Muscle of back (tissue), 13 donors: ENCODE measurements at places on chromosomes 16 and 17.

DNA sequence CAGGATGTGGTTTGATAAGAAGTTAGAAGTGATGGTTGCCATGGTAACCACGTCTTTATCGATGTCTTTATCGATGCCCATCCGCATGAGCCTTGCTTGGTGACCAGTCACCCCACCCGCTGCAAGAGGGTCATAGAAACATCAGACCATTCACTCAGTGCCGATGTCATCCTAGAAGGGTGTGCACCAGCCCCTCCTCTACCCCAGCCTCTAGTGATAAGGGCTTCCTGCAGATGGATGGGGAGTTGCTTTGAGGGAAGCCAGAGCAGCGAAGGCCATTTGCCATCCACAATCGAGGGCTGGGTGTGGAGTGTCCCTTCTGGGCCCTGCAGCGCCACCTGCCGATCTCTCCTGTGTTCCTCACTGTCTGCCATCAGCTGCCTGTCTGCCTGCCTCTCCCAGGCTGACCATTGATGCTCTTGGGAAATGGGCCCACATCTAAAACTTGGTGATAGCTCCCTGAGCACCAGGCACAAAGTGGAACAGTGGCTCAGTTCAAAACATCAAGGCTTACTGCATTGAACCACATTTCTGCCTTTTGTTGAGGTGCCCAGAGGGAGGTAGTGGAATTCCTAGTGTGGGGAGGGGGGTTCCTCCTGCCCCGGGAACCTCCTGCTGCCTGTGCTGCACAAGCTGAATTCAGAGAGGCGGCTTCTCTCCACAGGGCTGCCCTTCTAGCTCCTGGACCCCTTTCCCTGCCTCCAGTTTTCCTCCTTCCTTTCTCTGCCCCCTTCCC is 8.9 kb downstream of the CALB2 start:
- DNase-seq = no peak

GRCh38 chr17:70121126-70121525 is 46.1 kb downstream of the KCNJ16 start:
- DNase-seq = no peak

GRCh38 chr17:77109764-77110359 is 30.9 kb upstream of the SEC14L1 start:
- DNase-seq = peak; percentile 46

DNA sequence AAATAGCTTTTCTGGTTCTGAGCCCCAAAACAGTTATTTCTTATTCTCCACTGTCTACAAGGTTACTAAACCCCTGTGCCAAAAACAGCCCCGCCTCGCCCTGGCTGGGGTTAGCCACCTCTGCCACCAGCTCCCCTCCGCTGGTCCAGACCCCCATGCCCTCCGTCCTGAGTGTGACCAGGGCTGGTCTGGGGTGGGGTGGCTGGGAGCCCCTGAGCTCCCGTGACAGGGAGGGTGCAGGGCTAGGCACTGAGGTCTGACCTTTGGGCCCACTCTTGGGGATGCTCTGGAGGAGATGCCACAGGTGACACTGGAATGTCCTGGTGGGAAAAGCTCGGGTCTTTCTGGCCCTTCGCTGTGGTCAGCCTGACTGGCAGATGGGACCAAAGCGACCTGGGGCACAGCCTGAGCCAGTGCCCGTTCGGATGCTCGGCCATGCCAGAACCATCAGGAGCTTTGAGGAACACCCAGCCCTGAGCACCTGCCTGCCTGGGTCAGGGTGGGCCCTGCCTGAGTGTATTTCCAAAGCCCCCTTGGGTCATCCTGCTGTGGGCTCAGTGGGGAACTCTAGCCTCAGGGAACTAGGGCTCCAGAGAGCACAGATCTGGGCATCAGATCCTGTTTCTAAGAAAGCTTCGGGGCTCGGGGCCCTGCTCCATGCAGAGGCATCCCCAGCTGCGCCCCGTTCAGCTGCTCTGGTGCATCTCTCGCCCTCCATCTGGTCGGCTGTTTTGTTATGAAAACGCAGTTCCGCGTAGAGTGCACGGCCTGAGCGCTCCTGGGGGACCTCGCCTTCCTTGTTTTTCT is 72.1 kb upstream of the GNG13 start:
- DNase-seq = no peak

GRCh38 chr17:40910441-40910841 is 25.4 kb upstream of the KRT20 start:
- DNase-seq = peak; percentile 27

DNA sequence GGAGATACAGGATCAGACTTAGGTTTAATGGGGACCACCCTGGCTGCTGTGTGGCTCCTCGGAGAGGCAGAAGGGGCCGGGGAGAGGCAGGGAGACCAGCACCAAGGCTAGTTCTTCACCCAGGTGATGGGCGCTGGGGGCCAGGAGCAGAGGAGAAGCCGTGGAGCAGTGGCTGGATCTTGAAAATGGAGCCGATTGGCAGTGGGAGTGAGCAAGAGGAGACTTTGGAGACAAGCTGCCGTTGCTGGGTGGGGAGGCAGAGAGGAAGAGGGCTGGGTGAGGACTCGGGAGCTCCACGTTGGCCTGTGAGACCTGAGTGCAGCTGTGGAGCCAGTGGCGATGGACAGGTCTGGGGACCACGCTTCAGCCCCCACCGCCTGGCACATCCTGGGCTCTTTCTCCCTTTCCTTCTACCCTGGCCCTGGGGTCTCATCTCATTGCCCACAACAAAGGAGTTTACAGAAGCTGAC is 9.0 kb downstream of the RAB11FIP4 start:
- DNase-seq = no peak

- peak; percentile 48 for DNase-seq
Measured at GRCh38 chr17:71494062-71494855, 626.6 kb upstream of the SOX9 start.

DNA sequence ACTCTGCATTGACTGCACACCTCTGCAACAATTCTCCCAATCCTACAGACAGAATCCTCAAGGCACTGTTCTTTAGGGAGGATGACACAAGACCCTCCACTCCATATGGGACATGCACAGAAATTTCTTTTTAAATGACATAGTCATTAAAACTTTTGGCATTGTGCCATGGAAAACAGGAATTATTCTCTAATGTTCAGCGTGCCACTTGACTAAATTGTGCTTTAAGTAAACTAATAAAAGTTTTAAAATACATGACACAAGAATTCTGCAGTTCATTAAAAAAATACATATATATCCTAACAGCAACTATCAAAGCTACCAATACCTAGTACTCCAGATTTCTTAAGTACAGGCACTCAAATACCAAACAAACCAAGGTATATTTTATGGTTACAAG is 16.0 kb downstream of the CEP112 start:
- DNase-seq = no peak
